ENCODE measurements at places on chromosomes 7 and 10.

DNA sequence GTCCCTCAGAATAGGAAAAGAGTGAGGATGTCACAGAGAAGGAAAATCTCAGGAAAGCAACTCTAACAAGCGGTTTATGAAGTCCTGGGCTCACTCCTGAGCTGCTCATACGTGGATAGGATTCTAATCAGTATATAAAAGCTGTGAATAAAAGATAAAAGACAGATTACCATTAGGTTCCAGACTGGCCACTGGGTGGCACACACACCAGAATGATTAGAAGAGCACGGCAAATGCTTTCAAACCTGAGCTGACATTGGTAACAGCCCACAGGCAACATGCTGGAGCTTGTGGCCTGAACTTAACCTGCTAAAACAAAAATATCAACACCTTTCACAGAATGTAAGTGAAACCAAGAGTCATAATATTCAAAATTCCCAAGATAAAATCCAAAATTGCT is 370.8 kb downstream of the GRID1 start:
- DNase-seq = no peak

GRCh38 chr10:121302541-121303180 is 295.6 kb downstream of the FGFR2 start:
- no peak for DNase-seq

- DNase-seq = no peak
Observed at GRCh38 chr10:70827086-70827757, 11.5 kb downstream of the SGPL1 start.

DNA sequence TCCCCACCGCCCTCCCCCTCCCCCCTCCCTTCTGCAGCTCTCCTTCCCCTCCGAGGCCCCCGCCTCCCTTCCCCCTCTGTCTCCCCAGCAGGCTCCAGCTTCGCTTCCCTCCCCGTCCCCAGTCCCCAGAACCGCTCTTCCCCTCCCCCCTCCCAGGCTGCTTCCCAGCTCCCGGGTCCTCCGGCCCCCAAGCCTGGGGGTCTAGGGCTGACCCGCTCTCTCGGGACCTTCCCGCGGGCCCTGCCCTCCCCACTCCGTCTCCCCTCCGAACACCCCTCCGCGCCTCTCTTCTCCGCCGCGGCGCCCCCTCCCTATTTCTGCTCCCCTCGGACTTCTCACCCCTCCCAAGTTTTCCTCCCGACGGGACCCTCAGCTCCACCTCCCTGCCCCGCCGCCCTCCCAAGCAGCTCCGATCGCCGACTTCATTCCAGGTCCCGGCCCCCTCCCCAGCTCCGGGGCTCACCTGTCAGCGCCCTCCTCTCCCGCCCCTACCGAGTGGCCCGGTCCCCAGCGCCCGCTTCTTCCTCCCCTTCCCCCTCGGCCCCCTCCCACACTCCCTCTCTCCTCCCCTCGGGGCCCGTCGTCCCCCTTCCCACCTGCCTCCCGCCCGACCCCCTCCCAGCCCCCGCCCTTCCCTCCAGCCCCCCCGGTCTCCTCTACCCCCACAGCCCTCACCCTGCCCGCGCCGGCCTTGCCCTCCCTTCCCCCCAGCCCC is 990 bp downstream of the ZNF467 start:
- no peak for DNase-seq

- DNase-seq = no peak
Observed at GRCh38 chr7:8817448-8818036, 384.1 kb downstream of the NXPH1 start.

DNA sequence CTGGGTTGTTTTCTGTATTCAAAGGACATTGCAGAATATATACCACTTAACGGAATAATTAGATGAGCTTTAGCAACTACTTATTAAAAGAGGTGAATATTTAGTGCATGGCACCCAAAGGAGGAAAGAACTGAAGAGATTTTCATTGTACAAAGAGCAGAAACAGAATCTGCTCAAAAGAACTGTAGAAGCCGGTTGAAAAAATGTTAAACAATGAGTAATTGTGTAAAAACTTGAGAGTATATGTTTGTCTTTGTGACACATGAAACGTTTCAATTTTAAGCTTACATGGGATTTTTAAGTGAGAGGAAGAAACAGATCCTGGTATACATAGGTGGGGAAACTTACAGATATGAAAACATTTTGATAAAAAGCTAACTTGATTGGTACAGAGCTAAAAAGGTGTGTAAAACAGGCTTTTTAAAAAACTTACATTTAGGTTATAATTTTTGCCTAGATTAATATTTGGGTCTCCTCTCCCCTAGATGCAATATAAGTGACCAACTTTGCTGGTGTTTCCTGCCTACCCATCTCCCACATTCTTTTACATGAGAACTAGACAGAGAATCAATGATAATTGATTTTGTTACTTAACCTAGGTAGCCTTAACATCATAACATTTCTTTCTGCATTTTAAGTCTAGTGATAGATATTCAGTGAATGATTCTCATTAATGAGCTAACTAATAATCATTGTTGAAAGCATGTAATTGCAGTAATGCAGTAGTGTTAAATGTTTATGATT is 6.8 kb downstream of the ARL5B start:
- no peak for DNase-seq

DNA sequence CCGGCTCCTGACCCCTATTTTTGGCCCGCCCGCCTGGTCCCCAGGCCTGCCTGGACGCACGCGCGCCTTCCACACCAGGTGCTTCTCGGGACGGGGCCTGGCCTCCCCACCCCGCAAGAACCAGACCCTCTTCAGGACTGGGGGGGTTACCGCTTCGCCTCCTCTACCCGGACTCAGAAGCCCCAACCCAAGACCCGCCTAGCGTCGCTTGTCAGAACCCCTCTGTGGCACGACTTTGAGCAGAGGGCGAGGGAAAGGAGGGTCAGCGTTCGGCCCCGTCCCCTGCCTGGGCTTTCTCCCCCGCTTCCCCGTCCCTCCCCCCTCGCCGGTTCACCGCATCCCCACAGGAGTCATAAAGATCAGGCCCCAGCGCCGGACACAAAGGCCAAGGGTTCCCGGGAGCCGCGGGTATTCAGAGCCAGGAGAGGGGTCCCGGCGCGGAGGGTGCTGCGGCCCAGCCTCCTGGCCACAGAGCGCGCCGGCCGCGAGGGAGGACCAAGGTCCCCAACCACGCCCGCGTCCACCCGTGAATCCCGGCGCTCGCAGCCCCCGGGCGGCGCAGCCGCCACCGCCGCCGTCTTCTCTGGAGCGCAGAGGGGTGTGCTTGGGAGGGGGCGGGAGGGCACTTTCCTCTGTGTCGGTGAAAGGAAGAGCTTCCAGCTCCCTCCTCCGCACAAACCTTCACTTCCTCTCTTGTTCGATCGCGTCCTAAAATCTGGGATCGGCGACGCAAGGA is 351.9 kb downstream of the DNAJB6 start:
- DNase-seq = no peak

GRCh38 chr10:121753726-121754476 is 155.7 kb upstream of the FGFR2 start:
- no peak for DNase-seq

DNA sequence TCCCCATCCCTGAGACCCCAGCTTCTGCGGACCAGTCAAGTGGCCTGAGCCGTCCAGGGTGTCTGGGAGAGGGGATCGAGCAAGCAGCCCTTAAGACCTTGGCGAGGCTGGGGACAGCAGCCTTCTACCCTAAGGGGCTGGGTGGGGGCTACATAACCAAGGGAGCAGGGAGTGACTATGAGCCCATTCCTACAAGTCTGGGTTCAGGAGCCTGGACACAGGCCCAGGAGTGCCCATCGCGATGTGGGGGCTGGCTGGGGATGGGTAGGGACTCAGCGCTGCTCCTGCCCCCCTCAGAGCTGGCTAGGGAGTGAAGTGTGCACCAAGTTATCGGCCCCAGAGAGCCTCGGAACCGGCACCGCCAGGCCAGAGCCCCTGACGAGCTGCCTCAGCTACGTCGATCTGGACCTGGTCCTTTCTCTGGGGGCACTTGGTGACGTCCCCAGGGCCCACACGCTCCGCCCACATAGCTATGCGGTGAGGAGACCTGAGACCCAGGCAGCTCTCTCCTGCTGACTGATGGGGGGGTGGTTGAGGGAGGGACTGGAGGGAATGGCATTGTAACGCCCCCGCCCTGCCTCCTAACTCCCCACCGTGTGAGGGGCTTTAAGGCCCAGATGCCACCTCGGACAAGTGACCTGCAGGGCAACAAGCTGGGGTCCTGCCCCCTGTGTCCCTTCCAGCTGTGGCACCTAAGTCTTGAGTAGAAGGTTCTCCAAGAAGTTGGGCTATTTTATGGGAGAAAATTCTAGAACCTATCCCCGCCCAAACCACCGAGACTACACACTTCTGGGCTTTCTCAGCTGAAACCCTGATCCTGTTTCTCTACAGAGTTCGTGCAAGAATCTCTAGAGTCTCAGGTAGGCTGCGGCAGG is 2.5 kb downstream of the SAP25 start:
- no peak for DNase-seq

- no peak for DNase-seq
Observed at GRCh38 chr7:156732091-156732625, 91.6 kb downstream of the RNF32 start.

- DNase-seq = no peak
Observed at GRCh38 chr7:157219154-157219553, 80.4 kb downstream of the UBE3C start.

DNA sequence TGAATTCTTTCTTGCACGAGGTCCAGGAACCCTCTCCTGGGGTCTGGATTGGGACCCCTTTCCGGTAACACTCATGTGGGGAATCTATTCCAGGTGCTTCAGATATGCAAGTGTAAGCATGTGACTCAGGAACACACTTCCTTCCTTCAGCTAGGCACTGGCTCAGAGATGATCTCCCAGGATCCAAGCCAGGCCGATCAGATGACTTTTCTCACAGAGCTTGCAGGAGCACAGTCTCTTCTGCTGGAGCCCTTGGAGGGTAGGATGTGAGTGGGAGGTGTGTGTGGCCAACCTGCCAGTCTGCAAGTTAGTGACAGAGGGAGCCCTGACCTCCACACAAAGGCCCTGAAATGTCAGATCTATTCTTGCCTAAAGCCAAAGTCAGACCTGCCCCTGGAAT is 108.3 kb downstream of the CPXM2 start:
- DNase-seq = no peak

- DNase-seq = no peak
Observed at GRCh38 chr7:95322854-95323253, 1.5 kb downstream of the PON1 start.

DNA sequence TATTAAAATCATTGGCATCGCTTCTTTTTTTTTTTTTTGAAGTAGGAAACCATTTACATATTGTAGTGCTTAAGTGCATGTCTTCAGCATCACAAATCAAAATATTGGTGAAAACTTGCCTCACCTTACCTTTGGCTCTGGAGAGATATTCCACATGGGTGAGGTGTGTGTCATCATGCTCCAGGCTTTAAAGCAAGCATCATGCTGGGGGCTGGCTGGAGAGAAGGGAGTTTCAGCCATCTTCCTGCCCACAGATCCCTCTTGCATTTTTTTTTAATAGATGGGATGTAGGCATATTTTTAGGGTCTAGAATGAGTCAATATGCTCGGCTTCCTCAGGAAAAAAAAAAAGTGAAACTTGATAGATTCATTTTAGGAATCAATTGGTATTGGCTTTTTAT is 2.3 kb upstream of the INSYN2A start:
- no peak for DNase-seq

DNA sequence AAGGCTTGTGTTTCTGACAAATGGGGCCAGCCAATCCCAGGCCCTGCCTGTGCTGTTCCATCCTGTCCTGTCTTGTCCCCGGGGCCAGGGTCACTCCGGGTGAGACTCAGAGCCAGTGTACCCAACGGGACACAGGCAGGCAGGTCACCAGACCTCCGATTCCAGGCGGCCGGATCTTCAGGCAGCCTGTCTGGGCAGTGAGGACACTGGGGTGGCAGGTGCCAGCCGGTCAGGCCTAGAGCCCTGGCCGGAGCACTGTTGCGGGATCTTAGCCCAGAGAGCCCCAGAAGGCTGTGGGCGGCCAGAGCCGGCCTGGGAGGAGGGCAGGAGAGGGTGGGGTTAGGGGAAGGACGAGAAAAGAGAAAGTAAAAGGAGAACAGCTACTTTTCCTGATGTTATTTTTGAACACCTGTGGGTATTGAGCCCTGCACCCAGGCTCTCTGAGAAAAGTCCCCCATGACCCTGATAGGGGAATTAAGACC is 134.3 kb upstream of the TNRC18 start:
- no peak for DNase-seq

DNA sequence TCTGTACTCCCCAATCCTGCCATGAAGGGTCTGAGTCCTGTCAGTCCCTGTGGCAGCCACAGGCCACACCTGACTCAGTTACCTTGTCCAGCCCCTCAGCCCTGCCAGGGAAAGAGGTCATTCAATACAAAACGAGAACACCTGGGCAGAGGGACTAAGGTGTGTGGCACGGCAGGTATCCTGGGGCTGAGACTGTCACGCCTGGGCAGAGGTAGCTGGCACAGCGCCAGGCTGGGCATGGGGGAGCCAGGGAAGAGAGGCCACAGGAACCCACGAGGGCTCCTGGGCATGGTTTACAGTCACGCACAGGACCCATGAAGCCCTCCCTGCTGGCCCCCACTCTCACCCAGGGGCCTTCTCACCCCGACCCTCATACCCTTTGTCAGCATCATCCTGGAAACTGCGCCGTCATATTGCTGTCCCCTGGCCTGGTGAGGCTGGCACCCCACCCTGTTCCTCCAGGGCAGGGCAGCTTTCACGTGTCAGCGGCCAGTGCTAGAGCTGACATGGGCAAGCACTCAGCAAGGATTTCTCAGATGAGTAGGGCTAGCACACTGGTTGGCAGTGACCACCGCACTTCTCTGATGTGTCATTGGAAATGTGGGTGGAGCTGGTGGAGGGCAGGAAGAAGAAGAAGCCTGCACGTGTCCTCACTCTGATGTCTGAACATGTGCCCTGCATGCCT is 42.7 kb downstream of the LRRC18 start:
- no peak for DNase-seq

DNA sequence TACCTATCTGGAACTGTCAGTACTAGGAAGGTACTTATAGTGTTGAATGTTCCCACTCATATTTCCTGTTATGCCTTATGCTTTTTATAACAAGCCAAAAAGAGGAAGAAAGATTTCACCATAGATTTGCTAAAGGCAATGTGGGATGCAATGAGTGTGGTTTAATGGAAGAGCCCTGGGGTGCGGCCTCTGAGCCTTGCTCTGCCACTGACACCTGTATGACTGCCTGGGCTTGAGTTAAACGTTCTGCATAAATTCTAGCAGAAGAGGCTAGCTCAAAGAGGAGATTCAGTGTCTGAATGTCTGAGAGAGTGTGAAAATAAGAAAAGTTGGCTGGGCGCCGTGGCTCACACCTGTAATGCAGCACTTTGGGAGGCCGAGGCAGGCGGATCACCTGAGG is 143.8 kb downstream of the TPST1 start:
- DNase-seq = no peak

- no peak for DNase-seq
Observed at GRCh38 chr10:79184145-79184625, 115.4 kb downstream of the ZMIZ1 start.

GRCh38 chr7:107700570-107700969 is 39.9 kb downstream of the SLC26A4 start:
- no peak for DNase-seq

GRCh38 chr10:133122171-133122935 is 34.6 kb downstream of the ADGRA1 start:
- no peak for DNase-seq

Measured in activated CD4-positive, CD25-positive, alpha-beta regulatory T cell (primary cell).